ENCODE measurements at places on chromosomes 4 and X. TPM values are rescaled to one million over a fixed set of nuclear protein-coding genes. Genes with fewer than 3 reads are reported as not detected.

The STOX2 gene
- 12.7 TPM for total RNA-seq

The SSX3 gene
- total RNA-seq, result not detected

The VSIG4 gene
- not detected for total RNA-seq

The PF4V1 gene
- not detected for total RNA-seq

The RASGEF1B gene
- 19.4 TPM for total RNA-seq

The ATP1B4 gene
- total RNA-seq, result not detected

The ADGRL3 gene
- 9.8 TPM for total RNA-seq

The PCDH7 gene
- 83.6 TPM for total RNA-seq

The GRIA3 gene
- 6.6 TPM for total RNA-seq

The CLDN34 gene
- total RNA-seq, result 0.47 TPM

The EXOC1L gene
- total RNA-seq, result not detected

The HTN3 gene
- total RNA-seq, result not detected

The EVC2 gene
- 11.7 TPM for total RNA-seq

The RAB39B gene
- total RNA-seq, result 4.8 TPM

The NKX1-1 gene
- total RNA-seq, result not detected

The ZNF718 gene
- 11.9 TPM for total RNA-seq
